Activated CD4-positive, alpha-beta T cell treated with anti-CD3 and anti-CD28 coated beads for 4 hours (primary cell): ENCODE measurements at places on chromosomes 5 and 9.

DNA sequence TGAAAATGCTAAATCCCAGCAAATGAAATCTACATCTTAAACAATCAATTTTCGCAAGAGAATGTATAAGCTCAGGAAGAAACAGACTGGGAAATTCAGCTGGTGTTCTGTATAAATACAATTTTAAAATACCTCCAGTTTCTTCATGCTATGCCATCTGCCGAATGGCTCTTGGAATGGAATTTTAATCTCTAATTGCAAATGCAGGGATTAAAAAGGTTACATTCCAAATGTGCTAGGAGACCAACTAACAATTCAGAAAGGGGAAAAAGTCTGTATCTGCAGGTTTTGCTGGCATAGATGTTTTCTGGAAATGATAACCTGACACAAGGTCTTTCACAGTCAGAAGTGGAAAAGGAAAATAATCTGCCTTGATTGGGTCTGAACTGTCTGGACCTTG, 379.7 kb downstream of the MAT2B start:
- DNase-seq, result no peak

- DNase-seq, result no peak
Observed at GRCh38 chr5:107542428-107542827, 128.3 kb downstream of the EFNA5 start.

- no peak for DNase-seq
Observed at GRCh38 chr5:74336297-74336696, 304.2 kb downstream of the ENC1 start.

- DNase-seq, result no peak
Observed at GRCh38 chr5:62942384-62942783, 363.8 kb downstream of the LRRC70 start.

DNA sequence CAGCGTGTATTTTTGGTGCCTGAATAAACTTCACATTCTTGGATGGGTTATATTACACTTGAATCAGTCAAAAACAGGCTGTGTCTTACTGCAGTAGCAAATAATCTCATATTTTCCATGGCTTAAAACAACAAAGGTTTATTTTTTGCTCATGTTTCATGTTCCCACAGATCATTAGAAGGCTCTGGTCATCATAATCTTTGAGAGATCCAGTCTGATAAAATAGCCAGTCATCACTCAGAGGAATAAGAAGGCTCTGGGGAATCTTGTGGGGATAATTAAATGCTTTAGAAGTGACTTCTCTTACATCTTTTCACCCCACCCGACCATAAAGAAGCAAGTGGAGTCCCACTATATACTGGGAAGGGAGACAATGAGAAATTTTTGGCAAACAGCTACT, 417.7 kb downstream of the PSAT1 start:
- no peak for DNase-seq

DNA sequence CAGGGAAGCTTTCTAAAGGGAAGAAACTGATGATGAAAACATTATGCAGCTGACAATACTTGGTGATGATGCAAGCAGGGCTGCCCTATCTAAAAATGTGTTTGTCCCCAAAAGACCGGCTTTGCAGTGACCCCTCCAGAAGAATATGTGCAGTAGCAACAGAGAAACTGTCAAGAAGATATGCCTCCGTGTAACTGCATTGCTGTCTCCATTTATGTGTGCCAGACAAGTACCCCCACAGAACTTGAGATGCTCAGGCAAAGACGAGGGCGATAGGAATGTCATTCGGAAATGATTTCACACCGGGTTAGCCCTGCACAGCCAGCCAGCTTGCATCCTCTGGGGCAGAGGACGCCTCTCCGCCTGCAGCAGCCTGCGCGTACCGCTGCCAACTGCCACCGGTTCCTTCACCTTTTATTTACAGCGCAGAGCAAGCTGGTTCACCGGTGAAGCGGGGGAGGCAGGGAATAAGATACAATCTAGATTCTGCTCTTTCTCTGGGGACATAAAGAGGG, 2.0 kb downstream of the GABBR2 start:
- DNase-seq, result no peak

- no peak for DNase-seq
Observed at GRCh38 chr5:155684417-155684816, 642.5 kb upstream of the SGCD start.

GRCh38 chr5:150235500-150235854, 45.6 kb downstream of the SLC6A7 start:
- no peak for DNase-seq

GRCh38 chr5:39760385-39761198, 335.8 kb upstream of the DAB2 start:
- no peak for DNase-seq

DNA sequence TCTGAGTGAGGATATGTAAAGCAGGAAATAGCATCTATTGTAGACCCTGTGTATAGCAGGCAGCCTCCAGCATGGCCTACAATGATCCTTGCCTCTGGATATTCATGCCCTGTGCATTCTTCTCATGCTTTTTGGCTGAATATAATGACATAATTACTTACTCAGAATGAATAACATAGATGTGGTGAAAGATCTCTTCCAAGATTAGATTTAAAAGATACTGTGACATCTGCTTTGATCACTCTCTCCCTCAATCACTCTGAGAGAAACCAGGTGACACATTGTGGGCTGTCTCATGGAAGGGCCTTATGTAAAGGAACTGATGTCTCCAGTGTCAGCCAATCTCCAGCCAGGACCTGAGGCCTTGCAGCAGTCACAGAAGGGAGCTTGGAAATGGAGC, 376.7 kb downstream of the DNAH5 start:
- no peak for DNase-seq

GRCh38 chr9:121784731-121785411, 133.4 kb downstream of the DAB2IP start:
- DNase-seq, result no peak

DNA sequence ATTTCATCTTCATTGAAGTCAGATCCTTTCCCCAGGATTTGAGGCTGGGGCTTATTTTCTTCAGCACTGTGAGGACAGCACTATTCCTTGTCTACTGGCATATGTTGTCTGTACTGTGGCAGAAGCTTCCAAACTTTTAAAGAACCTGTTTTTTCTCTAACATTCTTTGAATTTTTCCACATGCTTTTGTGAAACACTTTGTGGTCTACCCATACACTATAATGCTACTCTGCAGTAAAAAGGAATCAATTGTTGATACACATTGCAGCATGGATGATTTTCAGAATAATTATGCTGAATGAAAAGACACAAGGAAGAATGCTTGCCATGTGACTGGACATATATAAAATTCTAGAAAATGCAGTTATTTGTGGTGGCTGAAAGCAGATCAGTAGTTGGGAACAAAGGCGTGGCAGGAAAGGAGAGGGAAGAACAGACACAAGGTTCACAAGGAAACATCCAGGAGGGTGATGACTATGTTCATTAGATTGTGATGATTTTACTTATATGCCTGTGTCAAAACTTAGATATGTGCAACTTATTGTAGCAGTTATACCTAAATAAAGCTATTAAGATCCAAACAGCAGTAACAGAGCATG, 96.8 kb downstream of the WNK2 start:
- DNase-seq, result no peak

- DNase-seq, result no peak
Observed at GRCh38 chr5:95048628-95049027, 236.3 kb downstream of the MCTP1 start.

DNA sequence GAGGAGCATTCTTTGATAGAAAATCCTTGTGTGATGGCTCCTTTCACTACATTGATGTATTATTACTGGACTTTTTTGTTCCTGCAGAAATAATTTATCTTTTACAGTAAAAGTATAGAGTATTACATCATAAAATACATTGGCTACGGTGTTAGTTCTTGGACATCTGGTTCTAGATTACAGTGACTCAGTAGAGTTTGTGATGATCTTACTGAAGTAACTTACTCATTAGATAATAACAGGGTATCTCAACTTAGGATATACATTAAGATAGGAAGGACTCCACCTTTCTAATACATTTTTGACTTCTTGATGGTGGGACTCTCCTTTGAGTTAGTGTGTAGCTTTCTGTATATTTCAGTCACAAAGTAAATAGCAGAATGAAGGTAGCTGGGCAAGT, 59.1 kb downstream of the ZNF462 start:
- DNase-seq, result no peak

DNA sequence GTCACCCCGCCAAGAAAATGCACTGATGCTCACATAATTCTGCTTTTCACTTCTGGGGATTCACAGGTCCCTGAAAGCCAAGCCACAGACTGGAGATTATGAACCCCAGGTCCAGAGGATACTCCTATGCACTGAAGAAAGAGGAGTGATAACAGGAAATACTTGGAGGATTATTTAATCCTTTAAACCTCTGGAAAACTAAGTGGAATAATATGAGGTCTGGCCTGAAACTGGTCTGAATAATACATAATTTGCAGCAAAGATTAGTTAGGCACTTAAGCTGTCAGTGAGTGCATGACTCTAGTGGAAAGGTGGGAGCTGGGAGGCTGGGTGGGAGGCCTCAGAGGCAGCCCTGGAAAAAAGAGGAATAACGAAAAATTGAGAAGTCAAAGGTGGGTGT, 45.7 kb downstream of the MARCHF3 start:
- no peak for DNase-seq

DNA sequence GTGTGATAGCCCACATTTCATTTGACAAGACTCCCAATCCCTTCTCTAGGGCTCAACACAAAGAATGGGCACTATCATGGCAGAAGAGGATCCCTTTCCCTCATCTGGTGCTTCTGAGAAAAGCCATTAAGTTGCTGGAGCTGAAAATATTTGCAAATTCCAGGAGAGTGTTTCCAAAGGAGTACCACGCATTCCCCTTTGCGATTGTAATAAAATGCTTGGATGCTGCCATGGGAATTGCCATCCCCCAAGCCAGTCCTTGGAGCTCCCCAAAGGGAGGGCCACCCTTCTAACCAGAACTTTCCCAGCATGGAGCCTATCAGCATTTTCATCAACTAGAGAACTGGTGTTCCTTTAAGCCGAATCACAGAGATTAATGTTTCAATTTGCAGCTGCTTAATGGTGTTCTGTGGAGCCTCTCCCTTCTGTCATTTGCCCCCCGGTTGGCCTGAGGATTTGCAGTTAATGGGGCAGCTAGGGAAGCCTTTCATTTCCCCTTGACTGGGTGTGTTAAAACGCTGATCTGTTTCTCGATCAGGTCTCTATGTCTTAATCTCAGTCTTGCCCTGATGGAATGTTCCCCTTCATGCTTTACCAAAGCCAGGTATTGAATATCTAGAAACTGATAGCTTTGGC, 133.0 kb downstream of the ENC1 start:
- no peak for DNase-seq

- peak; percentile 76 for DNase-seq
Observed at GRCh38 chr5:55172937-55173686, at the start of gene CDC20B. Gene CDC20B, minus strand, starts transcription at chr5:55173177. Its CDS starts 177 bp downstream, at chr5:55173000.

- no peak for DNase-seq
Observed at GRCh38 chr5:149702934-149703646, 27.0 kb upstream of the PPARGC1B start.

- no peak for DNase-seq
Observed at GRCh38 chr9:88874391-88874790, 116.9 kb upstream of the S1PR3 start.

- no peak for DNase-seq
Observed at GRCh38 chr5:28117691-28118090, 1079.3 kb upstream of the CDH9 start.

DNA sequence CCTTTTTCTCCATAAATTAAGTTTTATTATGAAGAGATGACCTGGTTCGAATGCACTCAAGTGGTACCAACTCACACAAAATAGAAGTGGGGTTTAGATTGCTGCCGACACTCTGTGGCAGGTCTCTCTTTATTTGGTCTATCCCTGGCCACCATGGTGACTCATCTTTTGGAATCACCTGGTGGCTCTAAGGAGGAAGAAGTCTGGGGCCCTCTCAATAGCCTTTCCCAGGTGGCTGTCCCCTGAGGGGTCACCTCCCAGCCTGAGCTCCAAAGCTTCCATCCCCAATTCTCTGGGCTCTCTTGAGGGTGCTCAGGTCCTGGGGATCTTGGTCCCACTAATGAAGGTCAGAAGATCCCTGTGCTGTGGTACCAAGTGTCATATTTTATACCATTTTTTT, 136.8 kb downstream of the MVB12B start:
- DNase-seq, result no peak

- no peak for DNase-seq
Observed at GRCh38 chr5:79621056-79621455, 8.8 kb downstream of the TENT2 start.

DNA sequence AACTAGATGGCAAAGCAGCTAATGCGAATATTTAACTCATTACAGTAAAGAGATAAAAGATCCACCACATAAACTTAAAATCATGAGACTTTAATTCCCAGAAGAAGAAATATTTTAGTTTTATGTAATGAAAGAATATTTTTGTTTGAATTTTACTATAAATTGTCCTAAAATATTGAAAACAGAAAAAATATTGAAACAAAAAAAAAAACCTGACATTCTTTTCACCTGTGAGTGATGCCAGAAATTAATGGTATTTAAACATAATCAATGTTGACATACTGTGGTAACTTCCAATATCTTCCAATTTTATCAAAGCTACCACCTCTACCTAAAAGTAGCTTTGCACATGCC, 153.2 kb downstream of the MEF2C start:
- DNase-seq, result no peak

DNA sequence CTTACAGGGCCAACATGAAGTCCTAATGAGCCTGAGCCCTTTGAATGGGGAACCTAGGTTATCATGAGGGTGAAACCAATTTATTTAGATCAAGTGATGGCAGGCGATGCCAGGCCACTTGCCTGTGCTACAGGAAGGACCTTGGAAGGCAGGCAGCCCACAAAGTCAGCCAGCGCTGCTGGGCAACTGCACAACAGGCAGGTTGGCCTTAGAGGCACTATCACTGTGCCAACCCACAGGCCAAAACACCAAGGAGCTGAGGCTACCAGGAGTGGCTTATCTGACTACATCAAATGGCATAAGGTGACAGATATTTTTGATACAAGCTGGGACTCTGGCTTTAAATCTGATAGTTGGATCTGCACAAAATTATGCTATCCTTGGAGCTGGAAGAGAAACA, 319.1 kb downstream of the NTRK2 start:
- no peak for DNase-seq

DNA sequence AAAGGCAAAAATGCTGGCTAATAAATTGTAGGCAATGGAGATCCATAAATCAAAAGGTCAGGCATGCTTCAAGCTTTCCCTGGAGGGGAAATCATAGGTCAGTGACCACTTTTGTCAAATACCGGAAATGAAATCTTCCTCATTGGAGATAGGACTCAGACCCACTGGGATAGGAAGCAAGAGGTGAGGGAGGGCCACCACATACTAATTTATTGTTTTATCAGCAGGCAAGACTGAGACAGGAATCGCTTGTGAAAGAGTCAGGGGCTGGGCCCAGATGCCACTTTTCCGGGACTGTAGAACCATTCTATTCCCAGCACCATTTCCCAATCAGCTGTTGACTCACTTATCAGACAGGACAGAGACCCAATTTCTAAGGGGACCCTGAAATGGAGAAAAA, 256.3 kb upstream of the TRIM32 start:
- DNase-seq, result no peak
